ENCODE measurements at places on chromosomes 4 and X.

DNA sequence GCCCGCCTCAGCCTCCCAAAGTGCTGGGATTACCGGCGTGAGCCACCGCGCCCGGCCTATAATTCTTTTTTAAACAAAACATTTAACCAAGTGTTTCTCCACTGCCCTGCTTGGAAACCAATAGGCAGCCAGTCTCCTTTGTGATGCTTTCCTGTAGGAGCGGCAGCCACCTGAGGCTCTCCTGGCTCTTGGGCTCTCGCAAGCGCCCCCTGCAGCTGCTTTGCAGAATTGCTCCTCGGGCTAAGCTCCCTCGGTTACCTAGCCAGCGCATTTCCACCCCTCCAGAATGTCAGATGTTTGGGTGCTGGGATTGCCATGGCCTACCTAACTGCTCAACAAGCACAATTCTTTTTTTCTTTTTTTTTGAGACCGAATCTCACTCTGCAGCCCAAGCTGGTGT is 7.7 kb downstream of the S100P start:
- no peak for DNase-seq

- no peak for DNase-seq
Measured at GRCh38 chrX:24703185-24703494, 9.4 kb downstream of the POLA1 start.

DNA sequence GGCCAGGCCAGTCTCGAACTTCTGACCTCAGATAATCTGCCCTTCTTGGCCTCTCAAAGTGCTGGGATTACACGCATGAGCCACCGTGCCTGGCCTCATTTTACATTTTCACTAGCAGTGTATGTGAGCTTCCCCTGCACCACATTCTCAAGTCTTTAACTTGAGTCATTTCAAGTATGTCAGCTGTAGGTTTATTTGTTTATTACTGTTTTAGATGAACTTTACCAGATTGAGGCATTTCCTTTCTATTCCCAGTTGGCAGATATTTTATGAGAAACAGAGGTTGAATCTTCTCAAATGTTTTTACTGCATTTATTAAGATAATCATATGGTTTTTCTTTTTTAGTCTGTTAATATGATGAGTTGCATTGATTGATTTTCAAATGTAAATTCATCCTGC is 114.6 kb upstream of the SH3RF1 start:
- no peak for DNase-seq

- no peak for DNase-seq
Measured at GRCh38 chrX:31550158-31550557, 478.3 kb upstream of the FTHL17 start.

- DNase-seq = no peak
Measured at GRCh38 chr4:140448830-140449229, 21.4 kb upstream of the CLGN start.

DNA sequence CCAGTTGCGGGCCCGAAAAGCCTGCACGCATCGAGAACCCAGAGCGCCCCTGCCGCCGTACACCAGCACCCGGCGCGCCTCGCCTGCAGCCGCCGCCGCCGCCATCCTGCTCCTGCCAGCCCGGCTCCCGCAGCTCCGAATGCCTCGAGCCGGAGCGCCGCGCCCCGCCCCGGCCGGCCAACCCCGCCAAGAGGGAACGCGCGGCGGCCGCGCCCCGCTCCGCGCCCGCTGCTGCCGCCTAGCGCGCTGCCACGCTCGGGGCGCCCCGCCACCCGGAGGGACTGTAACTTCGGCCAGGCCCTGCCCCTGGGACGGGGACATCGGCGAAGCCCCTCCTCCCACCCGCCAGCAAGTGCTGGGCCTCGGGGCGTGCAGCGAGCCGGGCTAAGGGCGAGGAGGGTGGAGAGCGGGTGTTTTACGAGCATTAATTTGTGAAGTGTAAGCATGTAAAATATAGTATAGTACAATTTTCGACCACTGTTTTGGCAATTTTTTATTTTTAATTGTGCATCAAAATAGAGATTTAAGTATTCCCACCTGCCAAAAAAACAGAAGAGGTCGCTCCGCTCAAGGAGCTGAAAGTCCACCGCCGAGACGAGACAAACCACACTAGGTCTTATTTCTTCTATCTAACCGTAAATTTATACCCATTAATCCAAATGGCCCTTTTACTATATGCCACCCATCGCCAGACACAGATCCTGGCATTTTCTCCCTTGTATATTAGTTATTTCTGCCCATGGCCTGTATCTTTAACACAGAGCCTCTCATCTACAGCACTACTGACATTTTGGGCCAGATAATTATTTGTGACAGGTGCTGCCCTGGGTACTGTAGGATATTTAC is at the start of gene QDPR:
Gene QDPR, minus strand, starts transcription at position 141 of the 846 bp plus-strand sequence. Its CDS starts 36 bp downstream, at position 105.
- DNase-seq = no peak

GRCh38 chrX:94937491-94937890 is 1263.5 kb downstream of the FAM133A start:
- no peak for DNase-seq

- DNase-seq = no peak
Measured at GRCh38 chr4:7419961-7420660, 14.6 kb downstream of the PSAPL1 start.

DNA sequence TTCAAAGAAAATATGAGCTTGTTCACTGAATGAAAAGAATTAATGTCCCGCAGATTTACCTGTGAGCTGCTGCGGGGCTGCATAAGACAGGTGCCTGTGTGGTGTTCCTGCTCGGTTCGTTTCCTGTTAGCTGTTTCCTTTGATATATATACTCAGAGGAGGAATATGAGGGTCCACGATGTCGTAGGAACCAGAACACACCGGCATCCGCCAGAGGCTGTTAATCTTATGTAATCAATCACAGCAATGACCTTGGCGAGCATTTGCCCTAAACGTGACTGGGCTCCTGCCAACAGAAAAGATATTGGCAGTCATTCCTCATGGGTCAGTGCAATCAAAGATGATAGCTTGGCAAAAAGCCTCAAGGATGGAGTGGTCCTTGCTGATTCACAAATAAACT is 260.1 kb downstream of the EVC2 start:
- no peak for DNase-seq

DNA sequence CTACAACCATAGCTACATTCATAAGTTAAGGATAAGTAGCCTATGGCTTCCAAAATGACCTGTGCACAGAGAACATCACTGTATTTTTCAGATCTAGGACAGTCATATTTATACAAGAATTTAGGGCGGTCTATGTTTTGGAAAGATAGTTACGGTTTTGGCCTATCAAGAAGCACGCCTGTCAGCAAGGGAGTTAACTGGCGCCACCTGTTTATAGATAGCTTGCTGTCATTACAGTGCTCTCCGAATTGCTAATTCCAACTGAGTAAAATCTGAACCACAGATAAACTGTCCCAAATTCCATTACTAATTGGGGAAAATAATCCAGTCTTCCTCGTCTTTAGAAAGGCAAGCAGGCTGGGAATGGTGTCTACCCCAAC is 646 bp downstream of the ABCB7 start:
- no peak for DNase-seq

DNA sequence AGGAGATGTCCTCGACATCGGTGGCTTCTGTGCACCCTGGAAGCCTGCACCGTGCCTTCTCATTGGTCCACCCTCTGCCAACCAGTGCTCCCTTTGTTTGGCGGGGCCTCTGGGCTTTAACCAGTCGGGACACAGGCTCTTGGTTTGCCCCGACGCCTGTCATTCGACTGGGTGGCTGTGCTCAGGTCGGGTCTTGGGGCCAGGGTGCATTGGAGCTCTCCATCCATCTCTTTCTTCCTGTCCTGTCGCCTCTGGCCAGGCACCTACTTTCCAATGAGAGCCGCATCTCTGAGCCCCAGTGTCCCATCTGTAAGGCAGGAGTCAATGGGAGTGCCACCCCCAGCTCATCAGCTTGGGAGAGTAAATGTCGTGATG is 37.2 kb upstream of the NHSL2 start:
- no peak for DNase-seq

DNA sequence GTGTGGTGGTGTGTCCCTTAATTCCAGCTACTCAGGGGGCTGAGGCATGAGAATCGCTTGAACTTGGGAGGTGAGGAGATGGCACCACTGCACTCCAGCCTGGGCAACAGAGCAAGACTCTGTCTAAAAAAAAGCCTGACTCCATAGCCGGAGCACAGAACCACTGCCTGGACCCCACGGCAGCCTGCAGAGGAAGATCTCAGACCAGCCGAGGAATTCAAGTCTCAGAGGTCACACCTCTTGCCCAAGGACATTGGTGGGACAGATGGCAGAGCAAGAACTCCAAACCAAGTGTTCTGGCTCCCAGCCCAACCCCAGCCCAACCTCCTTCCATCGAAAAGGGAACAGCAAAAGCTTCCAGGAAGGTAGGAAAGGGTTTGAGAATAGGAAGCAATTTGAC is 70.8 kb downstream of the SMIM20 start:
- no peak for DNase-seq

Data from thoracic aorta (tissue), 2 donors.